ENCODE measurements at places on chromosomes 6 and 20.

GRCh38 chr6:150492507-150492906 lies 107.2 kb upstream of the PLEKHG1 start:
- no peak for DNase-seq

DNA sequence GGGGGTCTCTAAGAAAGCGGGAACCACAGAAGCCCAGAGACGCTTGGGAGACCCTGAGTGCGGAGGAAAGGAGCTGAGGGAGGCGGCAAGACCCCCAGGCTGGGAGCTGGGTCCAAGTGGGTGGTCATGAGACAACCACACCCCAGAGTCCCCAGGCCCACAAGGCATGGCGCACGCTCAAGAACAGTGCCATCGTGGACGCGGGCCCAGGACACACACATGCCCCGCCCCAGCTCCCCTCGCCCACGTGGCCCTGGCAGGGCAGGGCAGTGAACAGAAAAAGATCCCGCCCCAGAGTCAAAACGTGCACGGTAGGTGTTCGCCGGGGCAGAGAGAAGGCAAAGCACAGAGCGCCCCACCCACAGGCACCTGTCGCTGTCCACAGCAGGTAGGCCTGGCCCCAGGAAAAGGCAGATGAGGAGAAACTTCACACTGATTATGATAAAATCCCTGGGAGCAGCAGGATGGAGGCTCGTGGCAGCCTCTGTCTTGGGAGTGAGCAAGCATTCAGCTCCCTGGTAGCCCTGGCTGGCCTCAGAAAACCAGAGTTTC lies 50.0 kb downstream of the BPIFB1 start:
- no peak for DNase-seq

- DNase-seq: no peak
Observed at GRCh38 chr6:4545893-4546292, 230.3 kb upstream of the CDYL start.

DNA sequence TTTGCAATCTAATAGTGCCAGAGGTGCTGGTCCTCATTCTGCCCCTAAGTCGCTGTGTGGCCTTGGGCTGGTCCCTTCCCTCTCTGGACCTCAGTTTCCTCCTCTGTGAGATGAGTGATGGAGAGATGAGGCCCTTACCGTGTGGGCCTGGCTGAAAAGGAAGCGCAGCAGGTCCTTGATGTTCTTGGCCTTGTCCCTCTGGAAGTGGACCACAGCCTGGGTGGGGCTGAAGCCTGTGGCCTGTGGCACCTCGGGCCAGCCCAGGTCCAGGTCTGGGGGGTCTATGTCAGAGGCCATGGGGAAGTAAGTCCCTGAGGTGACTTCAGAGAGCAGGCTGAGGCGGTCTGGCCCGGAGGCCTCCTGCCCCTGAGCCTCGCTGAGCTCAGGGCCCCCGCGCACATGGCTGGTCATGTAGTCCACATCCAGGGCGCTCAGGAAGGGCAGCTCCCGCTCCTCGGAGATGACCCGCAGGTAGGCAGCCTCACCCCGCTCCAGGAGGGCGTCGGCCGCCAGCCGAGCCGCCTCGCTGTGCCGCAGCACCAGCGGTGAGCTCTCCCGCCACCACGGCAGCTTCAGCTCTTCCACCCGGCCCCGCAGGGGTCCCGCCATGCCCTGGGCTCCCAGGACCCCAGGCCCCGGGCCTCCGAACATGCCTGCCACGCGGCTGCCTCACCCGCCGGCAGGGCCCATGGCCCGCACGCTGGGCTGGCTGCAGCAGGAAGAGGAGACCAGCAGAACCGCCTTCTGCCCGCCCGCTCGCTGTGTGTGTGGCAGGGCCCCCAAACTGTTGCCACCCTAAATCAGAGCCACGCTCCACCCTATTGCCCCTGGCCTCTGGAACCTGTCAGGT lies at the start of gene FAM83C:
TSS of gene FAM83C (minus strand) at position 772 of the 850 bp plus-strand sequence. CDS start at position 651, 121 bp downstream.
- DNase-seq: no peak

GRCh38 chr6:71124340-71124739 lies 164.3 kb upstream of the OGFRL1 start:
- DNase-seq: no peak

- DNase-seq: no peak
Observed at GRCh38 chr6:31419842-31420241, 16.4 kb downstream of the MICA start.
